ENCODE measurements at places on chromosomes 13 and 19.

DNA sequence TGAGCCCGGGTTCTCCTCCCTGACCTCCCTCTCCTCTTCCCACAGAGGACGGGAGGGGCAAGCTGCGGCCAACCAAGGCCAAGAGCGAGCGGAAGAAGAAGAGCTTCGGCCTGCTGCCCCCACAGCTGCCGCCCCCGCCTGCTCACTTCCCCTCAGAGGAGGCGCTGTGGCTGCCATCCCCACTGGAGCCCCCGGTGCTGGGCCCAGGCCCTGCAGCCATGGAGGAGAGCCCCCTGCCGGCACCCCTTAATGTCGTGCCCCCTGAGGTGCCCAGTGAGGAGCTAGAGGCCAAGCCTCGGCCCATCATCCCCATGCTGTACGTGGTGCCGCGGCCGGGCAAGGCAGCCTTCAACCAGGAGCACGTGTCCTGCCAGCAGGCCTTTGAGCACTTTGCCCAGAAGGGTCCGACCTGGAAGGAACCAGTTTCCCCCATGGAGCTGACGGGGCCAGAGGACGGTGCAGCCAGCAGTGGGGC, 162.2 kb downstream of the KDM4B start:
- no peak for DNase-seq

GRCh38 chr13:38415233-38415632, 65.6 kb downstream of the UFM1 start:
- no peak for DNase-seq

GRCh38 chr19:51702103-51702824, 9.1 kb downstream of the SPACA6 start:
- no peak for DNase-seq

DNA sequence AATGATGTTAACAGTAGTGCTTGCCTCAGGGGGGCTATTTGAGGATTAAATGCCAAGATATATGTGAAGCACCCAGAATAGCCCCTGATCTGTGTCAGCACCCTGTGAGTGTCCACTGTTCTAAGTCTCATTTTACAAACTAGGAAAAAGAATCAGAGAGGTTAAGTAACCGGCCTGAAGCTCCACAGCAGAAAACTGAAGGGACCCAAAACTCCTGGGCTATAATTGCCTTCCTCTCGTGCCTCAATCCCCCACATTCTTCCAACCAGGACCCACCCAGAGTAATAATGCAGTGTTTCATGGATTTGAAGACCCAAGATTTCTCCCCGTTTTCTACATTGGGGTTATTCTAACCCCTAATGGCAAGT, 2.3 kb downstream of the PVR start:
- DNase-seq = no peak

DNA sequence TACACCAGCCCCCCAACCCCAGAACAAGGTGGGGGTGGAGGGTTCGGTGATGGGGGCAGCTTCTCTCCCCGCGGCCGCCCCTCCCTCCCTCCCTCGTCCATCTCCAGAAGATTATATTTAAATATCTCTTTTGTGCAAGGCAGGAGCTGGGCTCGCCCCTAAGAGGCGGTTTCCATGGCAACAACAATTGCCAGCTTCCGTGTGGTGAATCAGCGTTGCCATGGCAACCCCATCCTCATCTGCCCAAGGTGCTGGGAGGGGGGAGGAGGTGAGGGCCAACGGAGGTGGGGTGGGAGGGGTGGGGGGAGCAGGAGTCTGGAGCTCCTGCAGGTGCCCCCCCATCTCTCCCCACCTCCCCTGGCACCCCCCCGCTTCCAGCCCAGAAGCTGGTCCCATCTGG, 46.4 kb downstream of the CELF5 start:
- DNase-seq = peak; percentile 68

DNA sequence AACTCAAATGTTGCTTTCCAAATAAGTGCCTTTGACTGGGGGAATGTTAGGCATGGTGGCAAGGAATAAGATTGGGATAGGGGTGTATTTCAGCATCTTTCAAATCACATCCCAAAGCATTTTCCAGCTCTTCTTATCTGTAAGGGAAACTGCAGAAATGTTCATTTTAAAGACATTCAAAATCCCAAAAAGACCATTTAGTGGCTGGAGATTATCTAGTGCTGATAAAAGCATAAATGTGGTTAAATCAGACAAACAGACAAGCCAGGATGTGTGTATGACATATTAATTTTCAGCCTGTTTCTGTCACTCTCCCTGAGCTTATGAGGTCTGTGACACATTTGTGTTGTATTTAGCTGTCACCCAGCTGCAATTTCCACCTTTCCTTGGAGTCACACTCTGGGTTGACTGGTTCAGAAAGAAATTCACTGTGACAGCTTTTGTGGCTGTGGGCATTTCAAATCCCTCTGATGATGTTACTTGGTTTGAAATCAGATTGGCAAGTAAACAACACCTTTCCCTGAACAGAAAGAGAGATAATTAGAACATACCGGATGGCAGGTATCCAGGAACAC, 69.7 kb upstream of the SIAH3 start:
- DNase-seq = no peak

DNA sequence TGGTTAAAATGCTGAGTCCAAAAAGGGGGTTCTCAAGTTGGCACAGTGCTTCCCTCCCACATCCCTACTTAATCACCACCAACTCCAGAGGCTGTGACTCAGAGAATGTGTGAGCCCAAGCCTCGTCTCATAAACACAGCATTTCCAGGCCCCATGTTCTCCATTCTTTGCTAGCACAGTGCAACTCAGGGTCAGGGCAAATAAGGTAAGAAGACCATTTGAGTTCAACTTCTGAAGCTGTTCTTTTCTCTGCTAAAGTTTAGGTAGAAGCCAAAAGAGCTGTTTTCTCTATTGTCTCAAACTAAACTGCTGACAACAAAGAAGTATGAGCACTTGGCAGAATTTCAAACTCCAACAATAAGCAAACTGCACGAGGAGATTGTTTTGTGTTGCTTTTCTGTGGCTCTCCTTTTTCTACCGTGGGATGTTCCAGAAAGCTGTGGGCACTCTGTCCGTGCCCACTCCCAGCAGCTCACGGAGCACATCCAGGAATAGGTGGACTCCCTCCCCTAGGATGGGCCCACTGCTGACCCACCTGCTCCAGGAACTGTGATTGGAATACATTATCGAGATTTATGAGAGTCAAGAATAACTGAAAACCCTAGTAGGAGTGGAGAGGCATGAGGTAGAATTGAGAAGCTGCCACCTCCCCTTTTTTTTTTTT, 494.3 kb downstream of the COG6 start:
- no peak for DNase-seq

GRCh38 chr19:7636317-7636690, 606 bp upstream of the STXBP2 start:
- no peak for DNase-seq

DNA sequence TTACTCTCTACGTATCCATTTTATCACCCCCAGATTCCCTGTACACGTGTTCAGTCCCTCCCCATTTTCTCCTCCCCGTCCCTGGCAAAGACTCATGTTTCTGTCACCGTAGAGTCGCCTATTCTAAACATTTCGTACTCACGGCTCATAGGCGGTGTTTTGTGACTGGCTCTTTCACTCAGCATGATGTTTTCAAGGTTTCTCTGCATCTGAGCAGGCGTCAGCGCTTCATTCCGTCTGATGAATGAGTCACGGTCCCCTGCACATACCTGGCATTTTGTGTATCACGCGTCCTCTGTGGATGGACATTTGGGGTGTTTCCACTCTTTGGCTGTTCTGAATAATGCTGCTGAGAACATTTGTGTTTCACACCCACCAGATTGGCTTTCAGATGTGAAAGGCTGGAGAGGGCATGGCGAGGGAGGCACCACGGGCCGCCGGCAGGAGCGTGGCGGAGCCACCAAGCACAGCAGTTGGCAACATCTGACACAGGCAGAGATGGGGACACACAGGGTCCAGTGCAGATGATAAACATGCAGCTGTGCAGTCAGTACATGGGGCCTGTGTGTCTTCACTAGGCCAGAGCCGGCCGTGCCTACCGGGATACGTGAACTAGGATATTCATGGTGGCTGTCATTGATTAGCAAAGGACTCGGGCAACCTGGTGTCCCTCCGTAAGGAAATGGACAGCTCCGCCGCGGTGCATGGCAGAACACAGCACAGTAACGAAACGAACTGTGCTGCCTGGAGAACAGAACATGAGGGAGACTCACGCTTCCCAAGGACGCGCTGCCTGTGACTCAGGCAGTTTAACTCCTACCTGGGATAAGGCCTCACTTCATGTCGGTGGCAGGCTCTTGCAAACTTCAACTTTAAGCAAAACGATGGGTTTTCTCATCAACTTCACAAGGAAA, 117.2 kb downstream of the ATP11A start:
- DNase-seq = no peak

Measured in NCI-H2081 (cell line).